ENCODE measurements at places on chromosomes 11 and 22. TPM values are rescaled to one million over a fixed set of nuclear protein-coding genes. Genes with fewer than 3 reads are reported as not detected.

- no peak for DNase-seq
These were observed 38.3 kb upstream of the NFAM1 start for GRCh38 chr22:42470366-42471082.

GRCh38 chr11:31865606-31866300 is 54.6 kb upstream of the PAX6 start:
- no peak for DNase-seq

DNA sequence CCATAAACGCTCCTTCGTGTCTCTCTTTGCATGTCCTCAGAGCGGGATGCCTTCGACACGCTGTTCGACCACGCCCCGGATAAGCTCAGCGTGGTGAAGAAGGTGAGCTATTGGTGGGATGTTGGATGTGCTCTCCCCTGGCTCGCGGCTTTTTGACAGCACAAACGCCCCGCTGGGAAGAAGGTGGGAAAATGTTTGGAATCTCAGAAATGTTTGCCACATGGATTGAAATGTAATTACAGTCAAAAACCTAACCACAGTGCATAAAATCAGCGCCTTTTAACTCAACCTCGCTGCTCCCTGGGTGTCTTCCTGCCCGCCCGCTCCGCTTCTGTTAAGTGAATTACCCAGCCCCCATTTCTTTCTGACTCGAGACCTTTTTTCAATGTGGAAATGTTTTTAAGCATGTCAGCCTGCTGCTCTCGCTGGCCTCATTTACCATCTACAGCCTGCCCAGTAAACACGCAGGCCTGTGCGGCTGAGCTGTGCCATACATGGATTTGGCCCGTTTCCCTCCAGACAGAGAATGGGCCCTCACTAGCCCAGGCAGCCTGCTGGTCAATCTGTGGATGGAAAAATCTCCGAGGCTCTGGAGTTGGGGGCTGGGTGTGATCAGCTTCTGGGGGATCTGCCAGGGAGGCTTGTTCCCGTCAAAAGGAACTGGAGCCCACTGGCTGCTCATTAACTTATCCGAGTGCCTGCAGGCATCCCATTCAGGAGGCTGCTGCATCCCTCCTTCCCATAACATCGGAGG is 32.7 kb upstream of the PARVG start:
- DNase-seq, result peak; percentile 54

DNA sequence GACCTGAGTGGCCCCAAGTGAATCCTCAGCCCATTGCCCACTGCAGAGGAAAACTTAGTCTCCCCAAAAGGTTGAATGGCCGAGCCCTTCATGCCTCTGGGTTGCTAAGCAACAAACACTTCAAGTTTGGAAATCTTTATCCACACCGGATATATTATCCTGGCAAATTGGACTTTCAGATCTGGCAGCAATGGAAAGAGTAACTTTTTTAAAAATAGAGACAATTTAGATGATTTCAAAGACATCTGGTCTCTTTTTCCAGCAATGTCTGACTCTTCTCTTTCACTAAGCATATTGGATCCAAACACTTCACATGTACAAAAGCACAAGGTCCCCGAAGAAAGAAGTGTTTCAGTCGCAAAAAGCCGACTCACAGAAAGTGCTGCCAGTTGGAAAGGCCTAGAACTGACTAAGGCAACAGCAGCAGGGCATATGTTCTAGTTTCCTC is 505.3 kb downstream of the SOX6 start:
- DNase-seq, result peak; percentile 44

DNA sequence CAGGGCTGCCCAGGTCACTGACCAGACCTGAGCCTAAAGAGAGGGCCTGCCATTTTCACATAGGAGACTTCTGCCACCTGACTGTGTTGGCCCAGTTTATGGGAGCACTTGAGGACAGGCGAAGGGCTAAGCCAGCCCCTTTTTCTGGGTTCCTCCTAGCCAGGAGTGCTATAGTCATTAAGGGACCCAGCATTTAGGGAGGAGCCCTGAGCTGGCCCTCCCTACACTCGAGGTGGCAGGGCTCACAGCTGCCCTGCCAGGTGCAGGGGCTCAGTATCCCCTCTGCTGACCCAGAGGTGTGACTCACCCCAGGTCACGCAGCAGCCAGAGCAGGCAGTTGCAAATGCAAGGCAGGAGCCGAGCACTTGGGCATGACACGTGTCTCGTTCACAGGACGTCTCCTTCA is 86.3 kb upstream of the CRYBB3 start:
- no peak for DNase-seq

- no peak for DNase-seq
These were observed 80.8 kb downstream of the SGSM3 start for GRCh38 chr22:40451210-40451609.

GRCh38 chr22:35315141-35315854 is 15.6 kb downstream of the TOM1 start:
- no peak for DNase-seq

DNA sequence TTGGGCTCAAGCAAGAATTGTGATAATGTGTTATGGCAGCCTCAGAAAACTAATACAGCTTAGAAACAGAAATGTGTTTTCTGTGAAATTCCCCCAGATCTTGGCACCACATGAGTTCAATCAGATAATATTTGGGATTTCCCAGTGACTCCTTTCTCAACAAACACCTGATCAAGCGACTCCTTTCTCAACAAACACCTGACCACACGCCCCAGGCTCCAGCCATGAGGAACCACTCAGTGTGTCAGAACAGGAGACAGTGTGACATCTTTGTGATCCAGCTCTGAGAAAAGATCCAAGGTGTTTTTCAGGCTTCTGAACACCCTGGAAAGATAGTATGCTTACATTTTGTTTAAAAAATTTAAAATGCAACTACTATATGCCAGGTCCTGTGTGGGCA is 1.9 kb upstream of the UVRAG start:
- no peak for DNase-seq

- no peak for DNase-seq
These were observed 30.3 kb downstream of the CNTF start for GRCh38 chr11:58652726-58653280.

GRCh38 chr11:132539590-132540368 is 992.5 kb downstream of the OPCML start:
- DNase-seq, result no peak

DNA sequence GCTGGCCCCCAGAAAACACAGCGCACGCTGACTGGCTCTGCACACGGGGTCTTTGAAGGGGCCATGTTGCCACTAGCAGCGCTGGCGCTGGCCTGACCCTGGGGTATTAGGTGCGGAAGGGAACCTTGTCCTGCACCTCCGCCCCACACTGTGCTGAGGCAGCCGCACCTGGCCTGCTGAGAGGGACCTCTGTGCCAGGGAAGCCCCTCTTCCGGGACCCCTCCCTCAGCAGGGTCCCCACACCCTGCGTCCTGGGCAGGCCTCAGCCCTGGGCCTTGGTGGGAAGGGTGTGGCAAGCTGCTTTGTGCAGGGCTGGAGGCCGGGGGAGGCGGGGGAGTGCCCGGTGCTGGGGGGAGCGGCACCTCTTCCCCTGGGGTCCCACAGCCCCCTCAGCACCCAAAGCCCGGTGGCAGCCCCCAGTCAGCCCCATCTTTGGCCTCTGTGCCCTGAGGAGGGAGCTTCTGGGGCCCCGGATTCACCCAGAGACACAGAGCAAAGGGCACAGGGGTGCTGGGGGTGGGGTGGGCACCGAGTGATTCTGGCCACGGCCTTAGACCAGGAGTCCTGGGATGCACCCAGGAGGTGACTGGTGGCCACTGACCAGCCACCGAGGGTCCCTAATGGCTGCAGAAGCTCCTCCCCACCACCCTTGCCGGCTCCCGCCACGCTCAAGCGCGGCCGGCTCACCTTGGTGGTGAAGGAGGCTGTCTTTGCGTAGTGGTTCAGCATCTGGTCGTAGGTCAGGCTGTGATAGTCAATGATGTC is 11.4 kb downstream of the TTLL8 start:
- no peak for DNase-seq

GRCh38 chr11:104534278-104534677 is 364.0 kb downstream of the CASP12 start:
- DNase-seq, result no peak

GRCh38 chr11:1075341-1075911 is 752 bp downstream of the MUC2 start:
- no peak for DNase-seq

GRCh38 chr11:10390375-10390774 is 64.7 kb upstream of the AMPD3 start:
- DNase-seq, result no peak

KIRREL3 gene
- total RNA-seq, result 0.07 TPM

ACAD8 gene
- 45.7 TPM for total RNA-seq

MMP8 gene
- not detected for total RNA-seq

MOV10L1 gene
- not detected for total RNA-seq

OR8J3 gene
- not detected for total RNA-seq

DLG2 gene
- 6.1 TPM for total RNA-seq

FZD4 gene
- 37.2 TPM for total RNA-seq

APOL4 gene
- 0.27 TPM for total RNA-seq

KIAA1671 gene
- 18.7 TPM for total RNA-seq

NUCB2 gene
- total RNA-seq, result 52.4 TPM

SMTNL1 gene
- total RNA-seq, result 0.11 TPM

All from cardiac muscle cell (in vitro differentiated cells and primary cell).